ENCODE measurements at places on chromosomes 11 and 22.

GRCh38 chr11:70341881-70342429 is 56.4 kb upstream of the CTTN start:
- DNase-seq = no peak

GRCh38 chr11:121474680-121475079 is 21.9 kb upstream of the SORL1-AS1 start:
- DNase-seq = no peak

DNA sequence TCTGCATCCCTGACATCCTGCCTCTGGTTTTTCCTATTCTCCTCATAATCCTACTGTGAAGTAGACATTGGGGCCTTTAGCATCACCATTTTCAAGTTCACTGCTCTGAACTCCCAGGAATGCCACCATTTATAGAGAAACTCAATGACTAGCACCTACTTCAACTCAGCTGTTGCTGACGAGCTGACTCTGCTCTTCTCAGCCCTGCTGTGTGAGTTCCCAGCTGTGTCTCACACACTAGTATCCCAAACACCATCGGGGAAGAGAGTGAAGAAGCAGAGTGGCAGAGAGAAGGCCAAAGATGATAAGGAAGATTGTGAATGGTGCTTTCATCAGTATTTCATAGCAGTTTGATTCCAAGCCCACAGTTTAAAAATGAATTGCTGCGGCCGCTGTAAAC is 71.9 kb downstream of the PLEKHA7 start:
- no peak for DNase-seq

DNA sequence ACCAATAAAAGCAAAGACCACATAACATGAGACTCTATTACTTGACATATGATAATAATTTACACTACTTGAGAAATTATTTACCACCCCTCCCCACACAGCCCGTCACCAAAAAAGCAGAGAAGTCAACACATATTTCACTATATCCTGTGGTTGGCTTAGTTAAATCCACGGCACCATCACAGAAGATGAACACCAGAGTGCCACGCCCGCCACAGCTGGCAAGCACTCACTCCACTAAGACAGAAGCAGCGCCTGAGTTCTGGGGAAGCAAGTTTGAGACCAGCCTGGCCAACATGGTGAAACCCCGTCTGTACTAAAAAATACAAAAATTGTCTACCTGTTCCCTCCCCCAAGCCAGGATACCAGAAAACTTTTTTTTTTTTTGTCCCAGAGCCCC is 53.1 kb downstream of the PACSIN2 start:
- DNase-seq = no peak

DNA sequence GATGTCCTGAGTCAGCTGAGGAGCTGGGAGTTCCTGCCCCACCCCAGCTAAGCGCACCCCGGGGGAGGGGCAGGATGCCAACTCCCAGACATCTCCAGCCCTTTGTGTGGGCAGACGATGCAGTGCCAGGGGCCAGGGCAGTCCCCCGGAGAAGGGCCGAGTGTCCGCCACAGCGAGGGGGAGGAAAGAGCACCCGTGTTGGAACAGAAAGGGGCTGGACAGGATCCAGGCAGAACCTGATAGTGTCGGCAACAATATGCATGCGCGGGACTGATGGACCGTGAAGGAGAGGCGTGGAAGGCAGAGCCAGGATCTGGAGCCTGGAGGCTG is 1434.7 kb downstream of the BRD1 start:
- no peak for DNase-seq

- DNase-seq = no peak
Measured at GRCh38 chr22:41418717-41419116, 27.9 kb downstream of the TOB2 start.

DNA sequence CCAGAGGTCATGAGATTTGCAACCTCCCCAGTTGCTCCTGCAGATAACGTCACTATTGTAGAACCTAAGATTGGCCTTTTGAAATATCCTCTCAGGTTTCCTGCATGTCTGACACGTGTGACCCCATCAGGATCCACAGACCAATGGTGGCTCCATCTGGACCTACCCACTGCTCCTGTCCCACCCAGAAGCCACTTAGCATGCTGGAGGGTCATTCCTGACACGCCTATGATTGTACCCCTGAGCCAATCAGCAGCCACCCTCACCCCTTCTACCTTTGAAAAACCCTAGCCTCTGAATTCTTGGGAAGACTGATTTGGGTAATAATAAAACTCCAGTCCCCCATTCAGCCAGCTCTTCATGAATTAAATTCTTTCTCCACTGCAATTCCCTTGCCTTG is 20.1 kb upstream of the NARS2 start:
- DNase-seq = no peak

DNA sequence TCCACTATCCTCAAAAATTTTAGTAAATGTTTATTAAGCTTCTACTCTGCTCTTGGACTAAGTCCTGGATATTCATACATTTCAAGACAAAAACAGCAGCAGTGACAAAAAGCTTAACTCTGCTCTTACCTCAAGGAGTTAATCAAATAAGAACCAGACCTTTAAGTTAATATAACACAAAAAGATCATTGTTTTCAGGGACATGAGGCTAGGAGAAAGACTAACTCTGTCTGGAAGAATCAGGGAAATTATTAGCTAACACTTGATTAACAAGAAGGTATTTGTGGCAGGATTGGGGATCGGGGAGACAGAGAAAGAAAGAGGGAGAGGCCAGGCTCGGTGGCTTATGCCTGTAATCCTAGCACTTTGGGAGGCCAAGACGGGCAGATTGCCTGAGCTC is 74.4 kb downstream of the PPP2R1B start:
- no peak for DNase-seq

- DNase-seq = no peak
Measured at GRCh38 chr11:1193326-1194230, 29.3 kb upstream of the MUC5B start.

GRCh38 chr11:47843361-47844055 is 4.6 kb downstream of the NUP160 start:
- no peak for DNase-seq
